Stimulated activated CD4-positive, alpha-beta T cell treated with anti-CD3 and anti-CD28 coated beads, Interleukin-2, amount 100 ng/mL, for 24 hours (primary cell): ENCODE measurements at places on chromosomes 4 and X.
A peak's percentile ranks its signal among the peaks of the same experiment; 100 is the strongest.

DNA sequence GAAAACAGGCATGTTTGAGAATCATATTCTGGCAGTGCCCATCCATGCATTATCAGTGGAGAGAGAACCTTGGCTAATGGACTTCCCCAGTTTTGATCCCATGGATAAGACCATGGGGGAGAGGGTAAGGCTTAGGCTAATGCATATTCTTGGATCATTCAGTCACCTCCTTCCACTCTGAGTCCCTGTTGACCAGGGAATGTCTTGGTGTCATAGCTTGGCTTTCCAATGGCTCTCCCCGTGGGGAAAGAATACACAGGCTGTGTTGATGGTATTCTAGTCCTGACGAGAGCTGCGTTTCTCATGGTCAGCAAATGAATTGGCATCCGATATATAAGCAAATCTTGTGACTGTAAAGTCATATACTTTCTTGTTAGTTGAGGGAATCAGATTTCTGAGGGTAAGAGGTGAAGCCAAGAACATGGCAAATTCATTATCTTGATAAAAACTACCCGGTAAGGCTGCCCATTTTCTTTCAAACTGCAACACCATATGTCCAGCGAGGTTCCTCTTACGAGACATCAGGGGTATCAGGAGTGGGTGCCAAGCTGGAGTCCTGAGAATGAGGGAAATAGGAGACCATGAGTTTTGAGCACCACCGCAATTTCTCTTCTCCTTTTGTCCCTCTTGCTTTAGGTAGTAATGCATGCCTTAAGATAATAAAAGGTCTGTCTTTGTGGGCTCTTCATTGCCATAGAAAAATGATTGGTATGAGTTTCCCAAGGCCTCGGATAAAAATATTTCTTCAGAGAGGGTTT, 18.0 kb downstream of the RHOH start:
- peak; percentile 15 for DNase-seq

DNA sequence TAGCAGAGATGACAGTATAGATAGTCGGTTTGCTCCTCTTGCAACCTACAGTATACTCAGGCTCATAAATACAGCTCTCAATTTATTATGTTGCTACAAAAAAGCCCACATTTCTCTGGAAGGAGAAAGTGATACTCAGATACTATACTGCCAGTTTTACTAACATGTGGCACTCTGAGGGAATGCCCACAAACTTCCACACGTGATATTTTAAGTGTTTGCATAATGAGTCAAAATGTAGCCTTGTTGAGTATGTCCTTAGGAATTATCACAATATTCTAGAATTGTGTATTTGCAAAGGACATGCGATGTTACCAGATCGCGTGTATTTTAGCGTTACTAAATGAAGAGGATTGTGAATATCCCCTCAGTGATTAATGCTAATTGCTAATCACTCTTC, 929.1 kb downstream of the STIM2 start:
- no peak for DNase-seq

DNA sequence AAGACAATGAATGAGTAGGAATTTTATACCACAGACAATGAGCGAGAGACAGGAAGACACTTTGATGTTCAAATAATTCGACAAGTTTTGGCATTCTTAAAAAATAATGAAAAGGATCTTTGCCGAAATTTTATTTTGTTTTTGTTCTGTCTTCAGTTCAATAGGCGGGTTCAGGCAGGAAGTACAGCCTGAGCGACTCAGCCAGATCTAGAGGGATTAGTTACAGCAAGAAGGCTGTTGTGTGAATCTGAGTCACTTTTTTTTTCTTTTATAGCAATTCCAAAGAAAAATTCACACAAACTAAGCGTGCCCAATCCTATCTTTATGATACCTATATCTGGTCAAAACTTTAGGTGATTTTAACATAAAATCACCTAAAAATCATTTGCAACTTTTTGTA, 505.4 kb upstream of the FAM241A start:
- DNase-seq: no peak

DNA sequence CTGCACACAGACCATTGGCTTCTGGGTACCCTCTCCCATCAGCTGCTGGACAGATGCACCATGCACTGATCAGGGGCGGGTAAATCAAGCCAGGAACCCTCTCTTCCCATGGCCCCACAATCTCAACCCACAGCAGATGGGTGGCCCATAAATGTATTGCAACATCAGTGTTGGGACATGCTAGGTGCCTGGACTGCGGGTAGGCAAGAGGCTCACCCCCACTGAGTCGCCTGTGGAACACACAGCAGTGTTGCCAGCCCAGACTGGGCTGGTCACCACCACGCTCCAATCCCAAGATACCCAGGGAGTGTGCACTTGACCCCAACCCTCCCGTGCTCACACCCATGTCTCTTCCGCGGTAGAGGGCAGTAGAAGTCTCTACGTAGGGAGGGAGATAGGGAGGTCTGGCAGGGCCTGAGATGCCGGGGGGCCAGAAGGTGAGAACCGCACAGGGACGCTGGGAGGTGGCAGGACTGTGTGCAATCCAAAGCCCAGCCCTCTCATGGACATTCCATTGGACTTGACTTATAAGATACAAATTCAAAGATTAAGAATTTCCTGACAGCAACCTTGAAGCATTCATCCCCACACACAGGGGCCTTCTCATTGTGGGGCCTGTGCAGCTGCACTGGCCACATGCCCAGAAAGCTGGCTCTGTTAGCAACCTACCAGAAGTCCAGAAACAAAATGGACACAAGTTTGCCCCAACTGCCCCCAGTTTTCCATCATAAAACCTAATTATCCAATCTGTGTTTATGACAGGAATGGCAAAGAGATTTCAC, 183.7 kb downstream of the NSUN7 start:
- no peak for DNase-seq

GRCh38 chr4:182246401-182247205, 3.4 kb downstream of the TENM3 start:
- no peak for DNase-seq

GRCh38 chr4:158778712-158779111, 9.9 kb downstream of the FNIP2 start:
- no peak for DNase-seq

DNA sequence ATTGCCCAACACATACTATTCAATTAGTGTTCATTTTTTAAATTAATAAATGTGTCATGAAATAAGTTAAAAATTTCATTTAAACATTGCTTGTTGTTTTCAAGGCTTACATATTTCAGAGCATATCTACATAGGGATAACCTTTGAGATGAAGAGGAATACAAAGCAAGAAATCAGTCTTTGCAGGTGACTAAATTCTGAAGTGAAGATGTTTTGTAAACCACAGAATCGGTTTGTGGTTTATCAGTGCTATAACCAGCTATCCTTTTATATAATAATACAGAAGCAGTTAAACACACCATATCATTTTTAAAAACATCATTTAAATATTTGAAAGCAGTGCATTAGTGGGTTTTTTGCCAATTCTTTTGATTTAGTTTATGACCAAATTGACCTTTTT, 26.9 kb downstream of the FAM241A start:
- no peak for DNase-seq

- no peak for DNase-seq
Measured at GRCh38 chr4:138039010-138039409, 203.1 kb downstream of the SLC7A11 start.

GRCh38 chr4:145927030-145927429, 11.6 kb downstream of the ZNF827 start:
- DNase-seq: no peak

DNA sequence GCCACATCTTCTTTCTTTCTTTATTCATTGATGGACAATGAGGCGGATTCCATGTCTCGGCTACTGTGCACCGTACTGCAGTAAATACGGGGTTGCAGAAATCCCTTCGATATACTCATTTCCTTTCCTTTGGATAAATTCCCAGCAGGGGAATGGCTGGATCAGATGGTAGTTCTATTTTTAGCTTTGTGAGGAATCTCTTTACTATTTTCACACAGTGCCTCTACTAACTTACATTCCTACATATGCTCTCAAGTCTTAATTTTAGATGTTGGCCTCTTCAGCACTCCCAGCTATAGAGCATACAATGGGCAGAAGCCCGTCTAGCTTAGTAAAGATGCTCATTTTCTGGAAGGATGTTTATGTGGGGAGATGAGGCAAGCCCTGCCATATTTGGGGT, 317.4 kb downstream of the ASMT start:
- no peak for DNase-seq

DNA sequence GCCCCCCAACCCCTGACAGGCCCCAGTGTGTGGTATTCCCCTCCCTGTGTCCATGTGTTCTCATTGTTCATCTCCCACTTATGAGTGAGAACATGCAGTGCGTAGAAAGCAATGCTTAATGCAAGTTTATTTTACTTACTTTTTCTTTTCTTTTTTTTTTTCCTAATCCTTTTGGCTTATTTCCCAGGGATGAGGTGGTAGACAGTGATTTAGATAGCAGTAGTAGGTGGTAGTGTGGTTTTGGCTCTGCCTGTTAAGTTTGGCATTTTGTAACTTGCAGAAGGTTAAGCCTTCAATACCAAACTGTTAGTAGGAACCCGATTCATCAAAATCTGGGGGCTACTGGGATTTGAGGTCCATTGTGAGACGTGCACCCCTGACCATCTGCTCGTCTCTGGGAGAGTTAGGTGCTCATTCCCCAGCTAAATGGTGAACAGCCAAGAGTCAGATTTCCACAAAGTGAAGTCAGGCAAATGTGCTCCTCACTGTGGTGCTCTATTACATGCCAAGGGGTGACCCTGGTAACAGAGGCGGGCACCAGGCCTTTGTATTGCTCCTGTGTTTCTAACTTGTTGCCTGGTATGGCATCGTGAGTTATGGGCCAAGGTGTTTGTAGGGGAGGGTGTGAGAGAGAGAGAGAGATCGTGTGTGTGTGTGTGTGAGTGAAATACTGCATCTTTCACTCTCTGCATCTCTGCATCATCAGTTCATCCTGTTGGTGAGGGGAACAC, 70.3 kb downstream of the PHOX2B start:
- no peak for DNase-seq

GRCh38 chr4:99965674-99966350, 15.7 kb upstream of the H2AZ1 start:
- DNase-seq: no peak

DNA sequence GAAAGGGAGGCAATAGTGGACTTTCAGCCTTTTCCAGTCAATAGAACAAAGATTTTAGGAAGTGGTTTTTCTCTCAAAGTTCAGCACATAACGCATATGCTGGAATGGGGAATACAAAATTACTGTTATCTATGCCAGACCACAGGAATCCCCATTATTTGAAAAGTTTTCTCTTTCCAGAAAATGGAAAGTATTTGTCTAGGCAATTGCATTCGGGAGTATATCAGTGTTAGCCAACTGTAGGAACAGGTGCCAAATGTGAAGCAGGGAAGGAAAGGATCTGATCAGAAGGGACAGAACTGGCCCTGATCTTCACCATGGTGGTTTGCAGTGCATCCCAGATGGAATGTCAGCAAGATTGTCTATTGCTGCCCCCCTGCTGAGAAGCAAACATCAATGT, 213.6 kb downstream of the CPE start:
- no peak for DNase-seq

GRCh38 chrX:25534091-25534490, 518.3 kb upstream of the ARX start:
- DNase-seq: no peak
